ENCODE measurements at places on chromosomes 5 and 9. TPM values are rescaled to one million over a fixed set of nuclear protein-coding genes. Genes with fewer than 3 reads are reported as not detected.

- DNase-seq = no peak
Measured at GRCh38 chr9:130616451-130616850, 37.1 kb downstream of the FUBP3 start.

DNA sequence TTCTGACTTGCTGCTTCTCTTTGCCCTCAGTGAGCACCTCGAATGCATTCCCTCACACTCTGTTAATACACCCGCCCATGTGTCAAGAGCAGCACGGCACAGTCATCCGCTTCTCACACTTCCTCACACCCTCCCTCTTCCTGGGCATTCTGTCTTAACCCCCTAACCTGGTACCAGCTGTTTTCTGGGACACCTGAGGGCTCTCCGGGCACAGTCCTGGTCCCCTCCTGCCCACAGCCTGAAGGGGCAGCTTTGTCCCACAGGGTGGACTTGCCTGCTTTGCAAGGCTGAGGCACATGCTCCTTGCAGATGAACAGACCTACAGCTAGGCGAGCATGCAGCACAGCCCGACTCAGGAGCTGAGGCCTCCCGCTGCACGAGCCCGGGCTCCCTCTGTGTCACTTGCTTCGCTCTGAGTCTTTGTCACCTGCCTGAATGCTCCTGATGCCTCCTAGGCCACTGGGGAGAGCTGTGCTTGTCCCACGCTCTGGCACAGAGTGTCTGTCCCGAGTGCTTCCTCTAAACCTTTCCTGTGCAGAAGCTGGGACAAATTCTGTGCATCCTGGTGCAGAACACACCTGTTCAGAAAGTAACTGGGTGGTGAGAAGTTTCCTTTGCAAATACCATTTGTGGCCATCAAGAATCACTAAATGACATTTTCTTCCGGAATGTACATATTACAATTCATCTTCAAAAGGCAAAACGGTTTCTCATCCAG is 47.8 kb downstream of the AHRR start:
- DNase-seq = no peak

DNA sequence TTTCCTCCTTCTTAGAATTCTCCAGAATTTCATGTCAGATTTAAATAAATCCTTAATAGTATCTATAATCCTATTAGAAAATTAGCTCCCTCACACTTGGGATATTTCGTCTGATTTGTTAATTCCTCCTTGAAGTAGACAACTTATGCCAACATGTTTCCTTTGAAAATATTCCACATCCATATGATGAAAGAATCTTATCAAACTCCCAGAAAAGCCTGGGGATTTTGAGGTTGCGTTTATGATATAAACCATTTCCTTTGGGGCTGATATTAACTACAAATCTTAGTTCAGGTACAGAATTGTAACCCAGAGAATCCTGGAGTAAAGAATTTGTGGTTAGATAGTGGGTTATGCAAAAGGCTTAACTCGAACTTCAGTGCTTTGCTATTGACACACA is 2373.8 kb upstream of the ACO1 start:
- no peak for DNase-seq

The CYFIP2 gene
- 6.5 TPM for total RNA-seq

DNA sequence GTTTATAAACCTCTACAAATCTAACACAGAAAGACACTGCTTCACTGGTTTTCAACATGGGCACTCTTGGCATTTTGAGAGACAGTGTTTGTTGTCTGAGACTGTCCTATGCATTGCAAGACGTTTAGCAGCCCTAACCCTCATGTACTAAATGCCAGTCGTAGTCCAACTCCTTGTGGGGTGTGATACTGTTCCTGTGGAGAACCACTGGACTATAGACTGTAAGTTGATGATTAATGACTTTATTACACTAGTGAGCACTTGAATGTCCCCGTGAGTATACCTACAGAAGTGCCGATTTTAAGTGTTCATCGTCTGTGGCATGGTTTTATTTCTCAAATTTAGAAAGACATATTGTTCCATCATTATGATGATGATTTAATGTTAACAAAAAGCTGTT is 46.2 kb downstream of the RECK start:
- DNase-seq = no peak

DNA sequence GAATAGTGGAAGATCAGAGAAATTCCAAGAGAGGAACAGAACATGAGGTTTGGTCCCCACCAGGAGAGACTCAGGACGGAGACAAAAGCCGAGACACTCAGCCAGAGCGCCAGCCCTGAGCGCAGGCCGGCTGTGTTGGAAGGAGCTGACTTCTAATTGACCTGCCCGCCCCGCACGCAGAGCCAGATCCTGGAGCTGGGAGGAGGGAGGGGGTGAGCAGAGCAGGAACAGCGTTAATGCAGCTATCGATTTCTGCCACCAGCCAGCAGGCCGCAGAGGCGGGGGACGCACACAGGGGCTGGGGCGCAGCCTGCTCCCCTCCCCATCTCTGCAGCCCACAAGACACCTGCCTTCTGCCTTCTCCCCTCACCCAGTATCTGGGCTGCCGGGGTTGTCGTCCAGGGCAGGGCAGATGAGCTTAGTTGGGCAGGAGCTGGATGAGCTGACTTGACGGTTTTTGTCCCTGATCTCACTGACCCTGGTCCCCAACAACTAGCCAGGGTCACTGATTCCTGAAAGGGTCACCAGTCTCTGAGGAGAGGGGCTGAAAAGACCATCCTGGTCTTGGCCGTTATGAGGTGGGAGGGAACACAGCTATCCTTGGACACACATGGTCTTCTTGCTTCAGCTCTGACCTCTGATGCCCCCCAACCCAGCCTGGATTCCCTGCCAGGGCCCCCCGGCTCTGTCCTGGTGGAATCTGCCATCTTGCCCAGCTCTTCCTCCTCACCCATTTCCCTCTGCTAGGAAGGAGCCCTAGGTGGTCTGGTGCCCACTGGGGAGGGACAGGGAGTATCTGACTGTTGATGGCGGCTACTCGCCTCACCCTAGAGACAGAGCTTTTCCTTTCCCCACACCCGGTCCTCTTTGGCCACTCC is 29.8 kb downstream of the CXXC5 start:
- DNase-seq = no peak

DNA sequence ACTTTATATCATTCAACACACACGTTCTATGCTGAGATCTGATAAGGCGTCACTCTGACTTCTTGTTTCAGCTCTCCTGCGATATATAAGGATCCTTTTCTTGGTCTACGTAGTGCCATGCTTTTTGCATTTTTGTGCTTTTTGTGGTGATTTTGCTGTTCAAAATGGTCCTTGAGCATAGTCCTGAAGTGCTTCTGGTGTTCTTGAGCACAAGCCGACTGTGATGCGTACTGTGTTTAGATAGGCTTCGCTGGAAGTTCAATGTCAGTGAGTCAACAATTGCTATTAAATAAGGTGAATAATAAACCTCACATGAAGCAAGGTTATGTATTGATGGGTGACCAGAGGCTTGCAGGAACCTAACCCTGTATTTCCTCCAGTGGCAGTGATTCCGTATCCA is 46.8 kb downstream of the ACO1 start:
- DNase-seq = no peak

Data from psoas muscle (tissue), 8 donors.